NCI-H1417 (cell line): ENCODE measurements at places on chromosomes 16 and 17.

GRCh38 chr17:61827649-61828395, 35.5 kb downstream of the BRIP1 start:
- no peak for DNase-seq

- DNase-seq = no peak
These were observed 17.2 kb downstream of the NCBP3 start for GRCh38 chr17:3828852-3829232.

GRCh38 chr16:19853742-19854542, 30.7 kb downstream of the GPRC5B start:
- DNase-seq = peak; percentile 12

GRCh38 chr16:23771027-23771426, 16.2 kb downstream of the CHP2 start:
- no peak for DNase-seq

DNA sequence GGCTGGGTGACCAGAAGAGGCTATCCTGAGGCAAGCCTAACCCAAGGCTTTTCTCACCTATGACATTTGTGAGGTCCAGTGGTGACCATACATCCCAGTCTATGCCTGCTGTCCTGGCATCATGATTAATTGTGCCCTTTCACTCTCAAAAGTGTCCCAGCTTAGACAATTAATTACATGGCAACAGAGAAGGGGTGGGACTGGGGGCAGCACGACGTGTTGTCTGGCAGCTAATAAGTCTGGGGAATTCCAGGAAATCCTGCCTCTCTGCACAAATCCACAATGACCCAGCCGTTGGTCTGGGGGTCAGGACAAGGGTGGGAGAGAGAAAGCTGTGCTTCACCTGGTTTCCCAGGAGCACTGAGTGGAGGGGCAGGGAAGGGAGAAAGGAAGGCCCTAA, 14.0 kb upstream of the MTMR4 start:
- DNase-seq = no peak

- DNase-seq = no peak
These were observed 64.2 kb downstream of the BMERB1 start for GRCh38 chr16:15498427-15499175.

DNA sequence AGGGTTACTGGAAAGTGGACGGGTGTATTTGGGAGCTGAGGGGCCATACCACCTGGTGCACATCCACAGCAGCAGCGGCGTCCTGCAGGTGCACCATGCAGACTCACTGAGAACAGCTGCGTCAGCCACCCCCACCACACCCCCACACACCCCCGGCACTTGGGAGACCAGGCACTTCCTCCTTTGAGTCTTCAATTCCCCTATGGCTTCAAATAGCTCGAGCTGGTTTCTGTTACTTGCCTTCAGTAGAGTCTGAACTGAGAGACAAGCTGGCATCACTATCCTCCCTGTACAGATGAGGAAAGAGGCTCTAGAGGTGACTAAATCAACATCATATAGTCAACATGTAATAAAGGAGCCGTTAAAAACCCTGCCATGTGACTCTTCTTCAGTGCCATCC, 15.4 kb downstream of the CUEDC1 start:
- DNase-seq = peak; percentile 82

DNA sequence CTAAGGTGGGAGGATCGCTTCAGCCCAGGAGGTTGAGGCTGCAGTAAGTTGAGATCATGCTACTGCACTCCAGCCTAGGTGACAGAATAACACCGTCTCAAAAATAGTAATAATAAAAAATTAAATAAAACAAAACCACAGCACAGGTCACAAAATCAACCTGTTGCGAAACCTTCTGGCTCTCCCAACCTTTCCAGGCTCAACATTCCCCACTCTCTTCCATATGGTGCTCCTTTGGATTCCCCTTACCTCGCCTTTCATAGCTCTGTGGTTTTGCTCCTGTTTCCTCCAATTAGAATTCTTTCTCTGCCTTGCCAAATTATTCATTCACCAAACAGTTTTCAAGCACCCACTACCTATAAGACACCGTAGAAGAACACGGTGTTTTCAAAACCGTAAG, 4.7 kb downstream of the ZDHHC7 start:
- DNase-seq = no peak

GRCh38 chr17:80529104-80529903, 15.3 kb upstream of the RPTOR start:
- DNase-seq = no peak

DNA sequence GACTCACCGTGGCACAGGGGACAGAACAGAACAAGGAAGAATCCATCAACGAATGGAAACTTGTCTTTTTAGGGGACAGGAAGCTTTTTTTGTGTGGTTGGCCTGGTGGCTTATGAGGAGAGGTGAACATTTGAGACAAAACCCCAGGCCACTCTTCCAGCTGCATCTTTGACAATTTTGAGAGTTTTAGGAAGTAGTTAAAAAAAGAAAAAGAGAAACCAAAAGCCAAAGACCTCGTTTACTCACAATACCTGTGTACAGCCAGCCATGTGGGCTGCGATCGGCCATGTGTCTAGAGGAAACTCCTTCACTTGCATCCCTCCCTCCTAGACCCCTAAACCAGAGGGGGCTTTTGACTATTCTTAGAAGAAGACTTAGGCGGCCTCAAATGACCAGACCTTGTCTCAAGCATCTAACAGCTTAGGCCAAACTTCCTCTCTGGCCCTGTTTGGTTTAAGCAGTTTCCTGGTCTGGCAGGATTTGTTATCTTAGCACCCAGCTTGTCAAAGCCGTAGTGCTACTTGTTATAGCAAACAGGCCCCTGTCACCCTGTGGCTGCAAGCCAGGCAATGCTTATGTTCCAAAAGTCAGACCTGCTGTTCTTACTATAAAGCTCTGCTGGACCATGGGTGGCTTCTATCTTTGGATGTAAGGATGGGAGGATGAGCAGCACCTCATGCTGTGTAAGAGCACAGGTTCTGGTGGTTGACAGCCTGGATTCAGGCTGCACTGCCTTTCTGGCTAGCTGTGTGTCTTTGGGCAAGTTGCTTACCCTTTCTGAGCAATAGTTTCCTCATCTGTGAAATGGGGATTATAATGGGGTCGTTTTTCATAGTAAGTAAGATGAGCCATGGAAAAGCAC, 17.7 kb downstream of the KSR1 start:
- DNase-seq = no peak

- DNase-seq = peak; percentile 44
These were observed 119.2 kb downstream of the METRNL start for GRCh38 chr17:83198366-83199341.

- DNase-seq = no peak
These were observed 42.0 kb downstream of the PSMD12 start for GRCh38 chr17:67324330-67324729.

DNA sequence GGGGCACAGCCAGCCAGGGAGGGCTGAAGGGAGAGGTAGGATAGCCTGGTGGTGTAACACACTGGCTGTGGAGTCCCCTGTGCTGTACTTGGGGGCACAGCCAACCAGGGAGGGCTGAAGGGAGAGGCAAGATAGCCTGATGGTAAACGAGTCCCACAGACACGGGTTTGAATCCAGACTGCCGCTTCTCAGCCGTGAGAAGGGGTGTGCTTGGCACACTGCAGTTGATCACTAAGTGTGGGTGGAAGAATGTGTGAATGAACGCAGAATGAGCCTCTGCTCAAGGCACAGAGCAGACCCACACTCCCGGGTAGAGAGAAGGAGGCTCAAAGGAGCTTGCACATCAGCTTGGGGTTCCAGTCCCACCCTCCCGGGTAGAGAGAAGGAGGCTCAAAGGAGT, 71.4 kb downstream of the TIMM22 start:
- DNase-seq = no peak

- no peak for DNase-seq
These were observed 19.7 kb downstream of the G6PC1 start for GRCh38 chr17:42920106-42920900.

GRCh38 chr16:4570688-4571321, 14.7 kb downstream of the C16orf96 start:
- DNase-seq = no peak
